ENCODE measurements at places on chromosomes 7 and 10.
A peak's percentile ranks its signal among the peaks of the same experiment; 100 is the strongest.

DNA sequence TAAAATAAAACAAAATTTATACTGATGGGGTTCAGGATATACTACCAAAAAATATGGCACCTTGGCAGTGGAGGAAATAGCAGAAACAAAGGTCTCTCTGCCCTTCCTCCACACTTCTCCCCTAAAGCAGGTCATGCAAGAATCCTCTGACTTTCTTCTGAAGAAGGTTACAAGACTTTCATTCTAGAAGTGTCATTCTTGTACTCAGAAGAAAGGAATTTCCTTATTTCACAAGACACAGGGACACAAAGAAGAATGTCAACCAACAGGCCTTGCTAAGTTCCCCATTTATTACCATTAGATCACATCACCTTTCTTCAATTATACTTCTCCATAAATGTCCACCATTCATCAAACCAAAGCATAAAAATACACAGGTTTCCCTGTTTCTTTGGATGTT, 470.2 kb downstream of the PAXIP1 start:
- no peaks in the 10 kb centered on the region for H3K4me1 ChIP-seq
- no peak overlapping the region for H3K4me3 ChIP-seq
- no peak overlapping the region for H3K27ac ChIP-seq
- no peaks in the 10 kb centered on the region for H3K36me3 ChIP-seq
- no peak for DNase-seq
- H3K27me3 ChIP-seq = no peaks in the 10 kb centered on the region

DNA sequence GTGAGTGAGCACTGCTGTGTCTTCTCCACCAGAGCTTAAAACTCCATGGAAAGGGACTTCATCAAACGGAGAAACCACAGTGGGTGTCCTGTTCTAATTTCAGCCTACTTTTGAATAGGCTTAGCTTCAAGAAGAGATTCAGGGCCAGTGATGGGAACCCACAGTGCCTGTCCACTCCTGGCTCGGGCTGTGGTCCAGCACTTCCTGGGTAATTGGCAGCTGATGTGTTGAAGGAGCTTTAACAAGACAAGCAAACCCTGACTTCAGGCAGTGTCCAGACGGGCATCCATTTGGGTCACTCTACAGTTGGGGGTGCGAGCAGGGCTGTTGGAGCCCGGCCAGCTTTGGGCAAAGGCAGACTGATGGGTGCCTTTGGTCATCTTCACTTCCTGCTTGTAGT, 14.5 kb downstream of the VWC2 start:
- H3K4me3 ChIP-seq = no peak overlapping the region
- no peak for DNase-seq
- H3K4me1 ChIP-seq = no peaks in the 10 kb centered on the region

DNA sequence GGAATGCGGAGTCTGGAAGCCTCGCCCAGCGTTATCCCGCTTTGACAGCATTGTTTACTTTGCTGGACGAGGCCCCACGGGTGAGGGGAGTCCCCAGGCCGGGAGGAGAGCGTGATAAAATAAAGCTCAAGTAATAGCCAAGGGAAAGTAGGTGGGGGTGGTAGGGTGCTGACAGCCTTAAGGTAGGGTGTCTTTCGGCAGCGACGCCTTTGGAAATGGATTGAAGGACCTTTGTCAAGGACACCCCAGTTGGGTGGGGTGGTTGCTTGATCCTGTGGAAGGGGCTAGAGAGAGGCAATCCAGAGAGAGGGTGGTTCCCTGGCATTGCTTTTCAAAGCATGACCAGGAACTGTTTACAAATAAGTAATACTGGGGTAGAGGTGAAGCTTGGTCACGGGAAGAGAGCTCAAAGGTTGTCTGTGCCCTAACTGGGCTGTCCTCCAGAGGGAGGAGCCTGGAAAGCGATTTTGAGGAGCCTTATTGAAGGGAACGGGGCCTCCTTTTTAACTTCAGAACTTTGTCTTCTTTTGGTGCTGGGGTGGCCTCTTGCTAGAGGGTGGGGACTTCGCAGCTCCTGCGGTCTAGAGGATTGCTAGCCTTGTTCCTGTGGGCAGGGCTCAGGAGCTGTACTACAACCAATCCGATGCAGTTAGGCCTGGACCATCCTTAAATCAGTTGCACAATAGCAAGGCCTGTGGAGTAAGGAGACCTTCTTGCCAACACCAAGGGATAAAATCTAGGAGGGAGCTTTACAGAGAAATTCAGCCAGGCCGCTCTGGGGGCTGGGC, 1.3 kb downstream of the EIF4EBP2 start:
- no peaks in the 10 kb centered on the region for H3K36me3 ChIP-seq
- H3K27ac ChIP-seq = peak overlapping the region; percentile 73
- H3K4me3 ChIP-seq = peak overlapping the region; percentile 81
- no peaks in the 10 kb centered on the region for H3K27me3 ChIP-seq

DNA sequence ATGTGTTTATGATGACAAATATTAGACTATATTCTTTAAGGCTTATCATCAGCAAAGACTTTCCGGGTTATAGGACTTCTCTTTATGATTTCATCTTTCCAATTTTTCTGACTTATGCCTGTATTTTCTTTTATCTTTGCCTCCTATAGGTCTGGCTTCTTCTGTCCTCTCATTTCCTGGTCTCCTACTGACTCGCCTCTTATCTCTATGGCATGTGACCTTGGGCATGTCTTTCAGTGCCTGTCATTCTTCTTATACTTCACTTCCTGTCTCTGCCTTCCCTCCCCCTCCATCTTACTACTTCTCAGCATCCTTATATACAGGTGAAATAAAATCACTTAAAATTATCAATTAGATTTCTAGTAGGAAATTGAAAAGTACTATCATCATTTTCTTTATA, 42.2 kb downstream of the PCDH15 start:
- H3K27ac ChIP-seq = no peak overlapping the region
- no peak for DNase-seq
- no peaks in the 10 kb centered on the region for H3K4me1 ChIP-seq

- H3K27ac ChIP-seq = no peak overlapping the region
- peaks cover 61% of the 10 kb centered on the region for H3K27me3 ChIP-seq
- H3K36me3 ChIP-seq = no peaks in the 10 kb centered on the region
- H3K4me1 ChIP-seq = peaks cover 2% of the 10 kb centered on the region
Observed at GRCh38 chr7:45574669-45575500, 717 bp downstream of the ADCY1 start.

DNA sequence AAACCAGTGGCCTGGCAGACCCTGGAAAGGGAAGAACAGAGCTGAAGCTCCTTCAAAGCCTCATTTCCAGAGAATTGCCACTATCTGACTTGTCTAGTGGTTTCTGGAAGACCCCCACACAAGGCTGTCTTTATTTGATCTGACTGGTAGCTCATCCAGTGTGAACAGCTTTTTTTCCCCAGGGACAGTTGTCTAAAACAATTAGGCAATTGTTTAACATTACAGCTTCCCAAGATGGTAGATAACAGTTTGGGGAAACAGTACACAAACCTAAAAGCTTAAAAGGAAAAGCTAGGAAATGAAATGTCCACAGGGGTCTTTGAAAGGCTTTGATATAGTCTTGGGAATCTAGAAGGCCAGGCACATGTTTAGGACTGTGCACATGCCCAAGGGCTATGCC, 203.4 kb upstream of the CTBP2 start:
- H3K36me3 ChIP-seq = no peaks in the 10 kb centered on the region
- no peak overlapping the region for H3K27ac ChIP-seq
- H3K4me1 ChIP-seq = no peaks in the 10 kb centered on the region
- DNase-seq = no peak
- peaks cover 3% of the 10 kb centered on the region for H3K27me3 ChIP-seq

DNA sequence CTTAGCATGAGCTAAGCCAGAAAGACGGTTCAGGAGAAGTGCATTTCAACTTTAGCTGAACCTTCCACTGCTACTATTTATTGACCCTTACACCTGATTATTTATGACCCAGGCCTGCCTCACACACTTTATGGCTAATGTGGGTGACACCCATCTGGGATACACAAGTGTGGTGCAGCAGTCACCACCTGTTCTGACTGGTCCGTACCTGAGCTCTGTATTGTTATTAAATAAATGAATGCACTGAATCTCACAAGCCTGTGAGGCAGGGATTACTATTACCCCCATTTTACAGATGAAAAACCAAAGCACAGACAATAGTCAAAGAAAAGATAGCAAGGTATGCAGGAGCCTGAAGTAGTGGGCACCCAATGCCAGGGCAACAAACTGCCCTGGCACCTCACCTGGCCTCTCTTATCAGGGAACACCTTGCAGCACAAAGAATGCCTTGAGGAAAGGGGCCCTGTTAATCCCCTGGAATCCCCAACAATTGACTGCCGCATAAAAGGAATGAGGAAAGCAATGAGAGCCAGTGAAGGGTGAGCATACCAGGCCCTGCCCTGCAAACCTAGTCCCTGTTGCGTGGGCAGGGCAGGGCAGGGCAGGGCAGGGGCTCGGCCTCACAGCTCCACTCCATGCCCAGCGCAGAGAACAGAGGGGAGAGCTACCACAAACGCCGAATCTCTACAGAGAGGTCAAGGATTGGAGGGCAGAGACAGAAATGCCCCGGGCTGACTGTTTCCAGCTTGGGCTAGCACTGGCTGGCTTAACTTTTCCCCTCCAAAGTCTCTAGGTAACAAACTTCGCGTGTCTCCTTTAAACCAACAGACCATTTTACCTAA, 1.3 kb downstream of the ANXA11 start:
- peaks cover 23% of the 10 kb centered on the region for H3K4me1 ChIP-seq
- no peak for DNase-seq
- H3K4me3 ChIP-seq = peak overlapping the region; percentile 61
- H3K27ac ChIP-seq = peak overlapping the region; percentile 98
- peaks cover 5% of the 10 kb centered on the region for H3K36me3 ChIP-seq

DNA sequence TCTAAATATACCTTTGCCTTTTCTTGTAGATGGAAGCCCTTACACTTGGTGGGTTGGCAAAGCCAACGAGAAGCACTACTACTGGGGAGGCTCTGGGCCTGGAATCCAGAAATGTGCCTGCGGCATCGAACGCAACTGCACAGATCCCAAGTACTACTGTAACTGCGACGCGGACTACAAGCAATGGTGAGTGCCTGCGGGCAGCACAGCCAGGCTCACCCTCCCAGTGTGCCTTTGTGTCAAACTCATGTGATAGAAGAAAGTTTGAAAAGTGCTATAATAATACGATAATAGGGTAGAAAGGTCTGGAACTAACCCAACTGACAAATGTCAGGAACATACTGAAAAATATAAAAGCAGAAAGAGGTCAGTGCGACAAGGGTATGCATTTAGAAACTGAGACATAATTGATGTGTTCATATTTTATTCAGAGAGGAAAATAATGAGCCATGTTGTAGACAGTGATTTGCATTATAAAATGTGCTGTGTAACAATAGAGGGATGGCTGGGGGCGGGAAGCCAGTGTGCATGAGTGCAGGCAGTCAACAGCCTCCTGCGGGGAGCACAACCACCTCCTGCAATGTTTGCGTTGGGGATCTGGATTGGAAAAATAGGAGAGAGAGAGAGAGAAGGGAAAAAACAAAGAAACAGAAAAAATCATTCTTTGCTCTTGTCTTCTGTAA, 686.9 kb upstream of the C7orf33 start:
- no peak overlapping the region for H3K27ac ChIP-seq
- H3K27me3 ChIP-seq = no peaks in the 10 kb centered on the region
- no peak for DNase-seq
- no peaks in the 10 kb centered on the region for H3K36me3 ChIP-seq

GRCh38 chr10:83995738-83996331, 143.5 kb upstream of the GHITM start:
- no peak overlapping the region for H3K27ac ChIP-seq
- H3K36me3 ChIP-seq = no peaks in the 10 kb centered on the region
- no peak for DNase-seq
- no peak overlapping the region for H3K4me3 ChIP-seq
- no peaks in the 10 kb centered on the region for H3K4me1 ChIP-seq

DNA sequence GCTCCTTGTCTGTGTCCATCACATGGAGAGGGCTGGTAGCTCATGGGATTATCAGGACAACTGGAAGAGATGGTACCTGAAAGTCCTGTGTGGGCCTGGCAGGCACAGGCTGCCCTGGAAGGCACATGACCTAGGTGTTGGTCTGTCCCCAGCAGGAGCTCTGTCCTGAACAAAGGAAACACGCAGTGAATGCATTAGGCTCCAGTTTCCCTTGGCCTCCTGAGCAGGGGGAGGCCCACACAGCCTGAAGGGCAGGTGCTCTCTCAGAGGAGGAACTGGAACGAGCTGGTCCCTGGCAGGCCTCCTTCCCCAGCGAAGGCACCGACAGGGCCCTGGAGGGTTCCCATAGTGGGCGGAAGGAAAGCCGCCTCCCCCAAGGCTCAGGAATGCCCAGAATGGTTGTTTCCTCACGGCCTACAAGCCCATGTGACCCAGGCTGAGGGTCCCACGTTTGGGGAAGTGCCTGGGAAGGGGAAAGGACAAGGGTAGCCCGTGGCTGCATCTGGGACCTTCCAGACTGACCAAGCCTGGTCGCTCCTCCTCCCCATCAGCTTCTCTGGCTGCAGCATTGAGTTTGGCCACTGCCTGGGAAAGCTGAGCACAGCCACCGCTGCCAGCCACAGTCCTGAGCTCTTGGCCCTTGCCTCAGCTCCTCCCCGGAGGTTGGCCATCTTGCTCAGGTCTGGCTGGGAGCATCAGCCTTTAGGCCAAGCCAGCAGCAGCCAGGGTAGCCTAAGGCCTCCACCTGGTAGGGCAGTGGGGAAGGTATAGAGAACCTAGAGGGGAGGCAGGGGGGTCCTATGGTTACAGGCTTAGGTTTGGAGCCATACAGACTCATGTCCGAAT, 21.8 kb downstream of the CXCL12 start:
- H3K27me3 ChIP-seq = no peaks in the 10 kb centered on the region
- H3K4me3 ChIP-seq = no peak overlapping the region
- H3K27ac ChIP-seq = no peak overlapping the region
- peaks cover 8% of the 10 kb centered on the region for H3K4me1 ChIP-seq
- no peak for DNase-seq
- H3K36me3 ChIP-seq = no peaks in the 10 kb centered on the region

DNA sequence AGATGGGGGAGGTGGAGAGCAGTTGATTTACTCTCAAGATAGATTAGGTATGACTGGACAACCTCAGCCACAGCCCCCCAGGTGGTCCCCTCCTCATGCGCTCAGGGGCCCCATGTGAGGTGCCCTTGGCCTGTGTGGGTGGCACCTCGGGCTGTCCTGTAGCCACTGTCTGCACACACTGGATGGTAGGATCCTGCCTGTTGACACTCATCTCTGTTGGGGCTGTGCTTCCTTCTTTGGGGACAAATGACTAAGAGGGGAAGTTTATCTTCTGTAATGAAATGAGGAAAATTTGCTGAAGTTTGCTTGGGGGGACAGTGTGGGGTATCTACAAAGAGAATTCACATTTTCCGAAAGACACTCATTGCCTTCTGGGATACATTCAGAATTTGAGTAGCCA, 53.6 kb upstream of the ANTXRL start:
- no peak overlapping the region for H3K27ac ChIP-seq
- H3K27me3 ChIP-seq = no peaks in the 10 kb centered on the region
- H3K36me3 ChIP-seq = no peaks in the 10 kb centered on the region
- no peak for DNase-seq

DNA sequence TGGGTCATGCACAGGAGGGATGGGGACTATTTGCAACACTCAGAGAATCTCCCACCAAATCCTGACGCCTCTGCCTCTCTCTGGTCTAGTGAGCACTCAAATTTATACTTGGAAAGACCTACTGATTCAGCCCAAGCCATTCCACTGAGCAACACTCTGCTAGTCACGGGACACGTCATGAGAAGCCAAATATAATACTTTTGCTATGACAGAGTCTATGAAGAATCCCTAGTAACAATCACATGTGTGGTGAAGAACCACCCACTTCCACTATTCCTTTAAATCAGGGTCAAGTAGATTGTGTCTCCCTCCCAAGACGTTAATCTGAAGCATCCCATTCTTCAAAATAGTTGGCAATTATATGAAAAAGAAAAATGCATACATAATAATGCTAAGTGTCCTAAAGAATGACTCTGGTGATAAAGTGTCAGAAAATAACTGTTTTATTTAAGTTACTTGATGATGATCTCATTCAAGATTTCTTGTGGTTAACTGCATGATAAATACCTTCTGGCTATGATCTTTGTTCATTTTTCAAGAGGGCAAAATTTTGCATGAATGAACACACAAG, 28.5 kb downstream of the CHCHD3 start:
- H3K36me3 ChIP-seq = no peaks in the 10 kb centered on the region
- peak; percentile 97 for DNase-seq
- H3K4me3 ChIP-seq = no peak overlapping the region
- H3K27me3 ChIP-seq = no peaks in the 10 kb centered on the region
- peaks cover 16% of the 10 kb centered on the region for H3K4me1 ChIP-seq

All from IMR-90 (cell line).